ENCODE measurements at places on chromosomes 3 and 15.

DNA sequence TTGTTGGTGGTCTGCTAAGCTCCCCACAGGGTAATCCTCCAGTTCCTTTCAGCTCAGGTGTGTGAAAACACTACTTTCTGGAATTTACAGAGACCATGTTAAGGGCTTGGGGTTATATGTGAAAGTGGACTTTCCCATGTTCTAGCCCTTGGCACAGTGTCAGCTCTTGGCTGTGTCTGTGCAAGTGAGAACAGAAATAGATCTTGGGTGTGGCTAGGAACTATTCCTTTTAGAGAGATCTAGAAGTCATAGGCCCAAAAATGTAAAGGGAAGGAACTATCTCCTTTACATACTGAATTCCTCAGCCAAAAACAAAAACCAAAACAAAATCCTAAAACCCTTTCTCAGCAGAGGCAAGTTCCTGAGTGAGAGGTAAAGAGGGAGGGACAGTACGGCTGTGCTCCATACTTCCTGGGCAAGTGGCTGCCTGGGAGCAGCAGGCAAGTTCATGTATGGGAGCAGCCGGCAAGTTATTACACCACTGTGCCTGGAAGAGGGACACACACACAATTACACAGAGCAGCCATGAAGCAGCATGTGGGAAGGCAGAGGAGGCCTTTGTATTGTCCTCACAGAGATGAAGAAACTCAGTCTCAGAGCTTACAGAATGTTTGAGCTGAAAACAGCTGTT, 19.9 kb upstream of the C3orf62 start:
- no peak for DNase-seq

- DNase-seq: no peak
These were observed 13.8 kb downstream of the BDH1 start for GRCh38 chr3:197541756-197542539.

DNA sequence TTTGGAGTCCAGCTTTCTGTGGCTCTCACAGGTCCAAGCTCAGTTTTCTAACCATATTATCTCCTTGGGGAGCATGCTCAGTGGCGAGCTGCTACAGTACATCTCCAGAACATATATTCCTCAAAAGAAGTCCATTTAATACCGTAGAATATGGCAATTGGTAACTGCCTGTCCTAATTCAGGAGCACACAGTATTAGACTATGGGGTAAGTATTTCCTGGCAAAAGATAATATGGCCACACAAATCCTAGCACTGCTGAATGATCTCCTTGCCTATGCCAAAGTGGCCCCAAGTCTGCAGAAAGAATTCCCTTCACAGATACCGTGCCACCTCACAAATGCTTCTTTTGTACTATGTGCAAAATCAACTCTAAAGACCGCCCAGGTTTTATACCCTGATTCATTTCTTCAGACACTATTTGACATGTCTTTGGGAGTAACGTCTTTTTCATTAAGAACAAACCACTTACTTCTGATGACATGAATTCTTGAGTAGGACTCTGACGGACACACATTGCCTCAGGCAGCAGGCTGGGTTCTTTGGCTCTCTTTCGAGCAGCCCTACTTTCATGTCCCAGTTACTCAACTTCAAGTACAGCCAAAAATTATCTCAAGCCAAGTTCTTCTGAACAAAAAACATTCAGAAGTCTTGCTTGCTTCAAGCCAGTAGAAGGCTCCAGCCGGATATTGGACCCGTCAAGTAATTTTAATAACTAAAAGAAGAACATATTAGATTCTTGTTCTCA, 368.3 kb upstream of the DCBLD2 start:
- DNase-seq: no peak

DNA sequence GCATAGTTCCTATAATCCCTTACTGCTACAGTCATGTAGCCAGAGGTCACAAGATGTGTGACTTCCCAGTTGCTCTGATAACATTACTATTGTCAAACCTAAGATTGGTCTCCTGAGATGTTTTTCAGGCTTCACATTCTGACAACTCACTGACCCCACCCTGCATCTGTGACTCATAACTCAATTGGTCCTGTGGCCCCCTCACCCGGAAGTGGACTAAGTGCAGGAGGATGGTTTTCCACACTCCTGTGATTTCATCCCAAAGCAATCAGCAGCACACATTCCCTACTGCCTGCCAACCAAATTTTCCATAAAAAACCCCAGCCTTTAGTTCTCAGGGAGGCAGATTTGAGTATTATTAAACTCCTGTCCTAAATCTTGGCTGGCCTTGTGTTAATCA, 564.9 kb upstream of the ZNF385D start:
- DNase-seq: no peak

GRCh38 chr3:94561094-94561493, 498.2 kb downstream of the NSUN3 start:
- no peak for DNase-seq

Measured in CD8-positive, alpha-beta memory T cell (primary cell).